GM12865 (cell line): ENCODE measurements at places on chromosomes 7 and 10.

DNA sequence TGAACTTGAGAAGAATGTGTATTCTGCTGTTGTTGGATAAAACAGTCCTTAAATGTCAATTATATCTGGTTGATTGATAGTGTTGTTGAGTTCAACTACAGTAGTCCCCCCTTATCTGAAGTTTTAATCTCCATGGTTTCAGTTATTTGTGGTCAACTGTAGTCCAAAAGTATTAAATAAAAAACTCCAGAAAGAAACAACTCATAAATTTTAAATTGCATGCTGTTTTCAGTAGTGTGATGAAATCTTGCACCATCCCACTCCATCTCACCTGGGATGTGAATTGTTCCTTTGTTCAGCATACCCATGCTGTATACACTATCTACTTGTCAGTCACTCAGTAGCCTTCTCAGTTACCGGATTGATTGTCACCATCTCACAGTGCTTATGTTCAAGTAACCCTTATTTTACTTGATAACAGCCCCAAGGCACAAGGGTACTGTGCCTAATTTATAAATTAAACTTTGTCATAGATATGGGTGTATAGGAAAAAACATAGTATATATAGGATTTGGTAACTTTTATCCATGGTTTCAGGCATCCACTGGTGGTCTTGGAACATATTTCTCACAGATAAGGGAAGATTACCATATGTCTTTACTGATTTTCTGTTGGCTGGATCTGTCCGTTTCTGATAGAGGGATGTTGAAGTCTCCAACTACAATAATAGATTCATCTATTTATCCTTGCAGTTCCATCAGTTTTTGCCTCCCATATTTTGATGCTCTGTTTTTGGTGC, 57.1 kb downstream of the AOAH start:
- no peak for DNase-seq

- DNase-seq: no peak
These were observed 13.1 kb upstream of the TNPO3 start for GRCh38 chr7:129067943-129068548.

DNA sequence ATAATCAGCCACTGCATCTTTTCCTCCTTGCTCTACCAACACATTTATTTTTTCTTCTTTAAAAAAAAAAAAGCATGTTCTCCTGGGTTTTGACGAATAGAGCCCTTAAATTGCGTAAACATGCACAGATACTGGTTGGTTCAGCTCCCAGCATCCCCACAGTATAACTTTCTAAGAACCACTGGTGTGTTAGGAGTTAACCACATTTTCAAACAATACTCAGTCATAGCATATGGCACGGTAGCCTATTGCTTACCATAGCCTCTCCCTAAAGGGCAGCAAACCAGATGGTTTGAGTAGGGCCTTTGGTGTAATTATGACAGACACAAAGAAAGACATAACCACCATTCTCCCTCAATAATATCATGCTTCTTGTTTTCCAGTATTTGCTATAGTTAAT, 145.0 kb downstream of the LRRC4 start:
- no peak for DNase-seq

DNA sequence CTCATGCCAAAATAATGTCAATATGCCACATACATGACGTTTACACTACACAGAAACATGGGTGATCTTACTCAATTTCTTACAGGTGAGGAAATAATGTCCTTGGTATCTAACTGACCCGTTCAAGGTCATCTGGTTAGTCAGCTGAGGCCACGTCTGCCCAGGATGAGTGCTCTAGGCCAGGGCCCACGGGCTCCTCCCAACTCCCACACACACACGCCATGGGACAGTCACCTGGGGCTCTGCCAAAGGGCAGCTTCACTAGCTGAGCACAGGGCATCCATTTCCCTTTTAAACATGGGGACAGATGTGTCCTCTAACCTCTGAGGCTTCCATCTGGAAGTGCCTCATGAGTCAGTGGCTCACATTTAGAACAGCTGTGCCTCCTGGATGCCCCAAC, 123.9 kb downstream of the TNS3 start:
- no peak for DNase-seq
